CD4-positive, alpha-beta T cell treated with Interleukin-12 subunit alpha and Interleukin-12 subunit beta, for 1 hour (primary cell): ENCODE measurements at places on chromosomes 6 and 20.
A peak's percentile ranks its signal among the peaks of the same experiment; 100 is the strongest.

GRCh38 chr6:135540207-135540840, 42.8 kb upstream of the AHI1 start:
- DNase-seq: no peak

DNA sequence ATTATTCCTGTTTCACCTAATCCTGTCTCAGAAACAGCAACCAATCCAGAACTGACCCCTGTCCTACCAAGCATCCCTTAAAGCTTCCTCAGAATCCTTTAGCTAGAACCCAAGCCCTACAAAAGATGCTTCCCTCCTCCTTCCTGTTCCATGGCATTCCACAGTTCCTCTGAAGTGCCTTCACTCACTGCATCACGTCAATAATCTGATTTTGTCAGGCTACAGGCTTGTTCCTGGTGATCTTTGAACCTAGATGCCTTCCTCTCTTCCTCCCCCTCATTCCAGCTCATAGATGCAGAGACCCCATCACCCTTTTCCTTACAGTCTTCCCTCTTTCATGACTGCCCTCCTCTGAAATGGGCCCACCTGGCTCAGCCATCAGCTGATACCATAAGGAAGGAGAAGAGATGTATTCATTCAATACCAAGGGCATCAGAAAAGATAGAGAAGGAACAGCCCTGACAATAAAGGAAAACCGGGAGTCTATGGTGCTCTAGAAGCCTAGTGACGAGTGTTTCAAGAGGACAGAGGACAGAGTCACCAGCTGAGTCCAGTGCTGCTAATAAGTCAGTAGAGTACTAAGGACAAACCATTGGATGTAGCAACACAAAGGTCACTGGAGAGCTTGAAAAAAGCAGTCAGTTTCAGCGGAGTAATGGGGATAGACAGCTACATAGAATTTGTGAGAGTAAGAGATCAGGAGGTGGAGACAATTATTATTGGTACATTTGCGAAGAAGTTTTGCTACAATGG, 62.5 kb upstream of the SPDEF start:
- DNase-seq: no peak

DNA sequence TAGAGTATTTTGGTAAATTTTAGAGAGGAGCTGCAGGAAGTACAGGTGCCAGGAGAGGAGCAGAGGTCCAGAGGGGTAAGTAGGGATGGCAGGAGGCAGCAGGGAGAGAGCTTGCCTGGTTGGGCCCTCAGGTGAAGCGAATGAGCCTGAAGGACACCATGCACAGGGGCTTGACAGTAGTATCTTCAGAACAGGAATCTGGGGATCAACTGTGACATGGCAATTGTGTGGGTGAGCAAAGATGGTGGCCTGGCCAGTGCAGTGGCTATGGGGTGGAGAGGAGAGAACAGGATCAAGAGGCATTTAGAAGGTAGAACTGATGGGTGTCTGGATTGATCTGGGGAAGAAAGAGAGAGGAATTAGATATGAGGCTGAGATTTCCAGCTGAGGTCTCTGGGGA, 68.7 kb upstream of the RNF24 start:
- no peak for DNase-seq

DNA sequence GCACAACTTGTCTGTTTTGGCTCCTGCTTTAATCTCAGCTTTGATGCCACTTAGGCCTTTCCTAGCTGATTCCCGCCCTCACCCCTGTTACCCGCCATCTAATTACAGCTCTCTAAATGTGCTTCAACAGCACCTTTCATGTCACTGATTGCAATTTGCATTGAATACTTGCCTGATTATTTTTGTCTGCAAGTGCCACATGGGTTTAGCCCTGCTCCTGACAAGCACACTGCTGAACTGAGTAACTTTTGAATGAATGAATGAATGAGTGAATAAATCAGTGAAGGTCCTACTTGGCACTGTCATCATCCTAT, 591 bp upstream of the DCBLD1 start:
- DNase-seq: peak; percentile 5

- peak; percentile 27 for DNase-seq
These were observed 469 bp downstream of the SYNJ2 start for GRCh38 chr6:157982102-157982562.

- DNase-seq: no peak
These were observed 198.8 kb upstream of the CDYL start for GRCh38 chr6:4577406-4577805.

GRCh38 chr6:123169774-123170095, 173.7 kb downstream of the CLVS2 start:
- DNase-seq: no peak

DNA sequence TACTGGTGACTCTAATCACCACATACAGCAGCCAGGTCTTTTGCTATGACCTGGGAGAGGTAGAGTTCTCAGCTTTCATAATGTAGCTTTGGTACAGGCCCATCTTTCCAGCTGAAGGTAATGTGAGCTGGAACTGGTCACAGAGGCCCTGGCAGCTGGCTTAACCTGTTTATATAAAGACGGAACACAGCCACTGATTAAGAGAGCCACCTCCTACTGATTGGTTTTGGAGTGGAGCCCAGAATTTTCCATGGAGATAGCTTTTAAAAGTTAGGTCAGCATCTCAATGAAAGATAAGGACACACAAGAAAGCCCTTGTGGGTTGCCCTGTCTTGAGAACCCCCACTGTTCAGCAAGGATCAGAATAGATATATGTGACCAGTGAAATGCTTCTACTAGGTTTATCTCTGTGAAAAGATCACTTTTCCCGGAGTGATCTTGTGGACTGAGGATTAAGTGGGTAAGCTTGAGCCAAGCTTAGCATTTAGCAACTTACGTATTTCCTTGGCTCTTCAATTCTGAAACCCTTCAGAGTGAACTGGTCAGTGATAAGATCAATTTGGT, 213.7 kb upstream of the CITED2 start:
- DNase-seq: no peak

GRCh38 chr6:162964488-162965140, 236.8 kb downstream of the PACRG start:
- DNase-seq: no peak

GRCh38 chr6:20160541-20161283, 51.6 kb downstream of the MBOAT1 start:
- DNase-seq: no peak

DNA sequence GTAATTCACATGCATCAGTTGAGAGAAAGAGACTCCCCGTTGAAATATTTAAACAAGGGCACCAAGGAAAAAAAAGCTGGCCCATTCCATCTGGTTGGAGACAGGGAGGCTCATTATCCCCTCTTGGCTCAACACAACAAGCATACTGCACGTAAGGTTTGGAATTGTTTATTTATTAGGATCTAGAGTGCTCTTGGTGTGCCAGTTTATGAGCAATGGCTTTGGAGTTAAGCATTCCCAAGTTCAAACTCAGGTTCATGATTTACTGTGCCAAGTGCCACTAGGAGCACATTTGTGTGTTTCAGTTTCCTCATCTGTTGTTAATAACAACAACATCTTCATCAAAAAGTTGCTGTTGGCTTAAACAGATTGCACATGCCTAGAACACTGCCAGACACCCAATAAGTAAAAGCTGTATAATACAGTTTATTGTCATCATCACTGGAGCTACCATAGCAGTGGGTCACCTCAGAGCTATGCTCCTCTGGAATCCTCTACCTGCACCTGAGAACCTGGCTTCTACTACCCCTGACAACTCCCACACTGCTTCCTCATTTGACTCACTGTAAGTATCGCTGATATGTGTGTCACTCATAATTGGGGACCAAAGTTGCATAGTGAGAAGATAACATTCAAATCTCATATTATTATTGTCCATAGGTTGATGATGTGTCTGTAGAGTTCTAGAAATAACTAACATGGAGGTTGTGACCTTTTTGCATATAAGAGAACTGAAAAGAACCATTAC, 5.4 kb downstream of the SLC17A3 start:
- no peak for DNase-seq

DNA sequence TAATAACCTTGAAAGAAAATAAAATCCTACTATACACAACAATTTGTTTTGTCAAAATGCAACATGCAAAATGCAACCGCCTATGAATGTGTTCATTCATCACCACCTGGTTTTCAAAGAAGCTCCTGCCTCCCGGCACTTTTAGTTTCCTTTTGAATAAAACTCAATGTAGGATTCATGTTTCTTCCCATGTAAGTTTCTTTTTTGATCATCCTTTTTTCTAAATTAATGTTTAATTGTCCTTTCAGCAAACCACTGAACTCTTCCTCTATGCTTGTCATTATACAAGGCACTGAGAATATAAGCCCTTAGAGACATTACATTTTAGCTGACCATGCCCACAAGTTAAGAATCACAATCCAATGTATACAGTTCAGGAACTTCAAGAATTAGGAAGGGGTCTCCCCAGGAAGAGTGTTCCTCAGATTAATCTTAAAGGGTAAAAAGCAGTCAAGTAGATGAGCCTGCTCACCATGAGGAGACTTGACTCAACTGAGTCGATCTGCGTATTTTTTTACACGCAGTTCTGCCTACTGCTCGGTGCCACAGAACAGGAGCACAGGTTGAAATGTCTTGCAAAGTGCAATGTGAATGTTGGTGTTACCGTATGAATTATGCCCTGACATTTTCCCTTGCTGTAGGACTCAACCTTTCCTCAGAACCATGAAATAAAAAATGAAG, 7.2 kb upstream of the THEMIS start:
- peak; percentile 45 for DNase-seq

DNA sequence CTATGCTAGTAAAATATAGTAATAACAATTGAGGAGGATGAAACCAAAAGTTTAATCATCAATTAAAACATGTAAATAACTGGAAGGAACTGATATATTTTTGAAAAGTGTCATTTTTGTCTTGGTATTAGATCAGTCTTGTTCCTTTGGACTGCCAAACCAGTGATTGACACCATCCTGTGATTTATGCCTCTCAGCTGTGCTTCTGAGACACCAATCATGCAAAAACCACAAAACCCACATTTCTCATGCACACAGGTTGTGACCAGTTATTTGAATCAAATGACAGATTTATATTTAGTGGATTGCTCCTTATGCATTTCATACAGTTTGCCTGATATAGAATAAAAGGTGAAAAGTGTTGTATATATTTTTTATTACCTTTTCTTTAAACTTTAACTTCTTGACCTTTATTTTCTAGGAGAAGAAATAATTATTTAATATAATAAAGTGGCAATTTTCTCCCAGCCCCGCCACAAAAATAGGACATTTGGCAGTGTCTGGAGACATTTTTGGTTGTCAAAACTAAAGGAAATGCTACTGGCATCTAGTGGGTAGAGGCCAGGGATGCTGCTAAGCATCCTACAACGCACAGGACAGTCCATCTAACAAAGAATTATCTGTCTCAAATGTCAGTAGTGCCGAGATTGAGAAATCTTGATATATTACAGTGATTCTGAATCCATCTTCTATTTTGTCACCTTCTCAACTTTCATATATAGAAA, 383.6 kb downstream of the BCKDHB start:
- DNase-seq: no peak

GRCh38 chr6:37915463-37915862, 95.9 kb downstream of the ZFAND3 start:
- DNase-seq: no peak

GRCh38 chr20:3685341-3685740, 3.5 kb upstream of the ADAM33 start:
- DNase-seq: no peak

- no peak for DNase-seq
These were observed 160.6 kb downstream of the GRM4 start for GRCh38 chr6:33985313-33985751.

DNA sequence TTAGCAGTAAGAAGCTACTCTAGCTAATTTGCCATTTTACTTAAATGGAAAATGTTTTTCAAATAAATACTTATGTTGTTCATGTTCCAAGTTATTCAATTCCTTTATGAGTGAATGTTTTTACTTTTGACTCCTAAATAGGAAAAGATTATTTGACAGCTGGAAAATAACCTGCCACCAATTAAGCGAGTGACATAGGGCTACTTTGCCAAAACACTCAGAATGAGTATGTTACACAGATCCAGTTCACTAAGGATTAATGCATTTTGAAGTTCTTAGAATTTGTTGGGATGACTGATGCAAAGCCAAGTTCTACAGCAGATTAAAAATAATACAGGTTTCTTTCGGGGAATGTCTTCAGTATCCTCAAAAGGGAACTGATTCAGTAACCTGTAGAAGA, 144.4 kb downstream of the ADGRG6 start:
- DNase-seq: no peak

DNA sequence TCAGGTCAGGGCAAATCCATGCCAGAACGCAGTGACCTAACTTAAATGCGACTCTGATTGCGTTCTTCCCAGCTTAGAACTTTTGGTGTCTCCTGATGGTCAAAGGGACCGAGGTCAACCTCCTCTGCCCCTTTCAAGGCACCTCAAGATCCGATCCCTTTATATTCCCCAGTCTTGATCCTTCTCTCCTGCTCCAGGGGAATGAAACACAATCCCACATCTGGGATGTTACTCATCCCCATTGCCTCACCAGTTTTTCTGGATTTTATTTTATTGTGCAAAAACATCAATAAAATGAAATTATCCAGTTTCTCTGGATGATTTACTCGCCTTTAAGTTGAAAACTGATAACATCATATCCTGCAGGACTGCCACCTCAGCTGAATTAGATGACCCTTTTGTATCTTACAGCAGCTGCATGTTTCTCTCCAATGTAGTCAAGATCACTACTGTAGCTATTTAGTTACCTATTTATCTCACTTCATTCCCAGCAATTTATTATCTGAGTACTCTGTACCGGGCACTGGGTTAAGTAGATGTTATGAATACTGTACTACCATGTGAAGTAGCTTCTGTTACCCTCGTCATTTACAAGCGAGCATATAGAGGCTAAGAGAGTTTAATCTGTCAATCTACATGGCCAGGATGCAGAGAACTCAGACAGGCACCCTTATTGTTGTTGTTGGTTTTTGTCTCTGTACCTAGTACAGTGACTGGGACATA, 44.0 kb downstream of the IRAK1BP1 start:
- DNase-seq: no peak

- DNase-seq: no peak
These were observed 26.4 kb upstream of the DLGAP4 start for GRCh38 chr20:36279776-36280175.

GRCh38 chr20:36270744-36271638, 34.7 kb downstream of the AAR2 start:
- no peak for DNase-seq

DNA sequence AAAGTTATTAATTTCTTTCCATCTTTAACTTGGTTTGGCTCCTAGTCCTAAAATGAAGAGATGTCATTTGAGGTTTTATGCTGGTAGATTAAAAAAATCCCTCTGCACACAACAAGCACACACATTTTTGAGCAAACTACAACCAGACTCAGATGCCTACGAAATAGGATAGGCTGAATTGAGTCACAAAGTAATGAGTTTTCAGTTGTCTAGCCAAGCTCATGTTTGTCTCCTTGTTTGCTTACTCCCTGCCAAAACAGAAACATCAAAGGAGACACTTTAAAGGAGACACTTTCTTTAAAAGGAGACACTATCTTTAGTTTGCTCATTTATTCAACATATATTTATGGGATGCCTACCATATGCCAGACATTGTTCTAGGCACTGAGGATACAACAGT, 56.2 kb downstream of the TPBG start:
- DNase-seq: no peak

- DNase-seq: no peak
These were observed 46.8 kb downstream of the DSTN start for GRCh38 chr20:17616480-17617211.

GRCh38 chr6:102068349-102068929, 674.9 kb downstream of the GRIK2 start:
- no peak for DNase-seq

GRCh38 chr6:38153076-38153797, 333.7 kb downstream of the ZFAND3 start:
- DNase-seq: no peak
